Activated T-cell treated with anti-CD3 and anti-CD28 coated beads for 4 hours (primary cell): ENCODE measurements at places on chromosomes 5 and 9.

DNA sequence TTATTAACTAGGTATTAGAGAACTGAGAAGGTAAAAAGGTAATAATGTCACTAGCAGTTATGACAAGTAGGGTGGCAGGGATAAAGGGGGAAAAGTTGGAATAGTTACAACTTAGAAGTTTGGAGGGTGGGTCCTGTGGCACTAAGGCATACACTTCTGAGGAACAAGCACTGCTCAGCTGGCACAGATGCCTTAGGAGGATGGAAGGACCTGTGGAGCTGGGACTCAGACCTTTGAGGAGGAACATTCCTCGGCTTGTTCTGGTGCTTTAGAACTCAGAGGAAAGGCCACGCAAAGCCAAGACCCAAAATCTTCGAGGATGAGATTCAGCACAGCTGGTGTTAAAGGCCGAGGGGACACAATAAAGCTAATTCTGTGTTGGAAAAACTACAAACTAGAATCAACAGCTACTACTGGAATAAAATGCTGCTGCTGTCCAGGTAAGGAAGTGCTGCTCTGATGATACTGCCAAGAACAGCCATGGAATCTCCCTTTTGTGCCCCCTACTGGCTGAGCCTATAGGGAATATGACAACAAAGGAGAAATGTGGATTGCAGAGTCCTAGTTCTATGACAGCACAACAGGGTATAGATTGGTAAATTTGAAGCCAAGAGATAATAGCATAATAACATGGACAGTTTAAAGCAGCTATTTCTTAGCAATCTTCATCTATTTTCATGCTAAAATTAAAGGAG is 126.7 kb downstream of the SLC25A46 start:
- no peak for DNase-seq

- no peak for DNase-seq
Measured at GRCh38 chr9:20744036-20744630, 60.1 kb downstream of the FOCAD start.

GRCh38 chr5:111254613-111255012 is 30.4 kb downstream of the CAMK4 start:
- peak; percentile 50 for DNase-seq

DNA sequence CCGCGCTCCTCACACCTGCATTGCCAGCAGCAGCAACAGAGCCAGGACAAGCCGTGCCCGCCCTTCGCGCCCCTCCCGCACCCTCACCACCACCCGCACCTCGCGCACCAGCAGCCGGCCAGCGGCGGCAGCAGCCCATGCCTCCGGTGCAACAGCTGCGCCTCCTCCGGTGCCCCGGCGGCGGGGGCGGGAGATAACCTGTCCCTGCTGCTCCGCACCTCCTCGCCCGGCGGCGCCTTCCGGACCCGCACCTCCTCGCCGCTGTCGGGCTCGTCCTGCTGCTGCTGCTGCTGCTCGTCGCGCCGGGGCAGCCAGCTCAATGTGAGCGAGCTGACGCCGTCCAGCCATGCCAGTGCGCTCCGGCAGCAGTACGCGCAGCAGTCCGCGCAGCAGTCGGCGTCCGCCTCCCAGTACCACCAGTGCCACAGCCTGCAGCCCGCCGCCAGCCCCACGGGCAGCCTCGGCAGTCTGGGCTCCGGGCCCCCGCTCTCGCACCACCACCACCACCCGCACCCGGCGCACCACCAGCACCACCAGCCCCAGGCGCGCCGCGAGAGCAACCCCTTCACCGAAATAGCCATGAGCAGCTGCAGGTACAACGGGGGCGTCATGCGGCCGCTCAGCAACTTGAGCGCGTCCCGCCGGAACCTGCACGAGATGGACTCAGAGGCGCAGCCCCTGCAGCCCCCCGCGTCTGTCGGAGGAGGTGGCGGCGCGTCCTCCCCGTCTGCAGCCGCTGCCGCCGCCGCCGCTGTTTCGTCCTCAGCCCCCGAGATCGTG is 517 bp downstream of the KCNN2 start:
- no peak for DNase-seq

DNA sequence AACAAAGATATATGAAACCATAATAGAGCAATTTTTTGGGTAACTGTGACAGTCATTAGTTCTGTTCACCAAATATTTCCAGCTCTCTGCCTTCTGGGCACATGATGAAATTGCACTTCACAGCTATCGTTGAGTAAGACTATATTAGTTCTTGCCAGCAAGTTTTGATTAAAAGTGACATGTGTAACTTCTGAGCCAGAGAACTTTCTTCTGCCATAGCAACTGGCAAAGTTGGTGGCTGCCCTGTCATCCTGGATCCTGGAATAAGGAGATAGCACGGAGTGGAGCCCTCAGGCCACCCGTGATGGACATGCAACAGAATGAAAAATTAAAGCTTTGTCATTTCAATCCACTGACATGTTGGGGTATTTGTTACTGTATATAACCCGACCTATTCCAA is 194.4 kb upstream of the VCAN start:
- no peak for DNase-seq

GRCh38 chr5:147049764-147050163 is 171.2 kb upstream of the PPP2R2B start:
- DNase-seq = no peak

- no peak for DNase-seq
Measured at GRCh38 chr5:76689321-76690036, 26.4 kb upstream of the F2R start.

- no peak for DNase-seq
Measured at GRCh38 chr9:131516930-131517329, 14.1 kb downstream of the UCK1 start.

GRCh38 chr5:178434851-178435250 is 155.3 kb downstream of the COL23A1 start:
- no peak for DNase-seq

- no peak for DNase-seq
Measured at GRCh38 chr5:76986825-76987526, 34.1 kb downstream of the CRHBP start.

DNA sequence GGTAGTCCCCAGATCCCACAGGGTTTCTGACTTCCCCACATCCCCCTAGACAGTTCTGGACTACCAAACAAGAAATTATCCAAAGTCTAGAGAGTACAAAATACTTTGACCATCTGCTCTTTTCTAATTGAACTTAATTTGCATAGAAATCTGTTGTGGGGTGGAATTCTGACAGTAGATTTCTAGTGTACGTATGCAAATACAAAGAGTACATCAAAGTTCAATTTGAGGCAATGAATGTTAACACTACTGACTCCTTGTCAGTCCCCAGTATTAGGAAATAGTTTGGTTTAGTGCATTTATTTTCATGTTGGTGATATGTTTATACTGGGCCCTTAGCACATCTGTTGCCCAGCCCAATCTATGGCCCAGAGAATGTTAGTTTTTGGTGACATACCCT is 292.6 kb downstream of the CETN3 start:
- no peak for DNase-seq

- no peak for DNase-seq
Measured at GRCh38 chr5:141560725-141561483, 57.9 kb downstream of the DIAPH1 start.

DNA sequence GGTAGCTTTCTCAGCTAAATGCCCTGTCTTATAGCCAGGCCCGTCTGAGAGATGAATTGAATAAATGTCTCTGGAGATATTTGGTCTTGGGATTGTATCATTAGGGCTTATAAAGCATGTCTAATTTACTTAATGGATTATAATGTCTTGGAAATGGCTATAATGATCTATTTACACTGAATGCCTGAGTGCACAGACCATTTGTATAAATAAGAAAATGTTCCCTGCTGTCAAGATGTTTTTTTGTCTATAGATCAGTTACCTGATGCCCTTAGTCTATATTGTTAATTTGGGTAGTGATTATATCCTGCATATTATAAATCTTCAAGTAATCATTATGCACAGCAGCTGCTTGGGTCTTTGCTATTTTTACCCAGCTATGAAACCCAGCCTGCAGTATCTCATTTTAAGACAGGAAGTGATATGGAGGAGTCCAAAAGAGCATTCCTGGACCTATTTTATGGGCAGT is 112.9 kb upstream of the ACTBL2 start:
- no peak for DNase-seq

DNA sequence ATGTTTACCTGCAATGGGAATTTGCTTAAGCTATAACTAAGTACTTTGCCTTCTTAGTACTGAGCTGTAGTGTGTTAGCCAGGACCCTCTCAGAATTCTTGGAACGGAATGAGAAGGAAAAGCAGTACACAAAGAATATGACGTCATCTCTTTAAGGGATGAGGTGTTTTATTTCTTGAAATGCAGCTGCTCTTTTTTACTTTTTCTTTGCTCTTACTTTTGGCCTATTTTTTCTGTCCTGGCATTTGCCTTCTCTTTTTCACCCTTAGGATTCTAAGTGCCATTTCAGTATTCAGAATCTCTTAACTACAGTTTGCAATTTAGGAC is 10.1 kb downstream of the KIF2A start:
- no peak for DNase-seq

DNA sequence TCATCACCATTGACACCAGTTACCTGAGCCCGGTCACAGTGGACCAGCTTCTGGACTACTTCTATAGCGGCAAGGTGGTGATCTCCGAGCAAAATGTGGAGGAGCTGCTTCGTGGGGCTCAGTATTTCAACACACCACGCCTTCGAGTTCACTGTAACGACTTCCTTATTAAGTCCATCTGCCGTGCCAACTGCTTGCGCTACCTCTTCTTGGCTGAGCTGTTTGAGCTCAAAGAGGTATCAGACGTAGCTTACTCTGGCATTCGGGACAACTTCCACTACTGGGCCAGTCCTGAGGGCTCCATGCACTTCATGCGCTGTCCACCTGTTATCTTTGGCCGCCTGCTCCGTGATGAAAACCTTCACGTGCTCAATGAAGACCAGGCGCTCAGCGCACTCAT is 520 bp downstream of the CCIN start:
- DNase-seq = no peak

DNA sequence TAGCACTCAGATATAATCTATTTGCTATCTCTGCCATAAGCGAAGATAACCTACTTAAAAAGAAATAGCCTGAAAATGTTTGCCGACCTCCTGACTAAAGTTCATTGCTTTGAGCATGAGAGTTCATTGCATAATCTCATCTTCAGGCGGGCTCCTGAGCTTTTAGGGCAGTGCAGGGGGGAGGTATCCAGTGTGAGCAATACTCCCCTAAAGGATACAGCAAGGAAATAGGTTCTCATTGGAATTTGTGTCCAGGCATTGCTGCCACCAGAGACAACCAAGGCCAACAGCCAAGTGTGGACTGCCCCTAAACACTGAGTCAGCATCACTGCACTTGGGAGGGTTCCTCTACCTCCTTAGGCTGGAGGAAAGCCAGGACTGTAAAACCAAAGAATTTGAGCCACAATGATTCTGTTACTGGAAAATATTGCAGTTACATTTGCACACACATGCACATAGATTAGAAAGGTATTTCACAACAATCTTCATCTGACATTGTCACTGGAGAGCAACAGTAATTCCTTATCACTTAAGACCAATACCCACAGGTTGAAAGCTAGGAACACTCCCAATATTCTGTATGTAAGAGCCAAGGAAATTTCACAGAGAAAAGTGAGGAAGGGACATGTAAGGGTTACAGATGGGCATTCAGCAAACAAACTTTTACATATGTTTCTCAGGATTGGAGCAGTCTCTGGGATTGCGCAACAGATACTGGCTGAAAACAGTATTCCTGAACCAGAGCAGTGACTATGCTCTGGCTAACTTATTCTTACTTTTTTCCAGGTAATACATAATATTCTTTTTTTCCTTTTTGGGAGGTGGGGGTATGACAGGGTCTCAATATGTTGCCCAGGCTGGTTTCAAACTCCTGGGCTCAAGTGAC is 98.6 kb upstream of the TLE1 start:
- no peak for DNase-seq

GRCh38 chr5:56574778-56575177 is 240.6 kb upstream of the MAP3K1 start:
- no peak for DNase-seq

GRCh38 chr9:6184749-6185645 is 30.6 kb upstream of the IL33 start:
- DNase-seq = no peak

- DNase-seq = no peak
Measured at GRCh38 chr5:37492778-37493555, 113.8 kb downstream of the WDR70 start.

DNA sequence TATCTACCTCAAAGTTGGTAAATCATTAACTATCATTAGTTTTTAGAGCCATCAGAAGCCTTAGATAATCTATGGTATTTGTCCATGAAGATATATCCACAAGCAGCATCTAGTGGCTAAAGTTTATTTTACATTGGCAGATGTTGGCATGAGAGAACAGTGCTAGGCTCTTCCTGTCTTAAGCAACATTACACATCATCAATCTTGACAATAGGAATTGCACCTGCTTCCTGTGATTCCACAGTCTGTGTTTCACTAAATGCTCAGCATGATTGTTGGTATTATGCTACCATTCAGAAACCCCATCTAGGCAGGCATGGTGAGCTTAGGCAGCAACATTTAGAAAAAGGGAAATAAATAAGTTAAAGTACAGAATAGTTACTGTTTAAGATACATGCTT is 246.6 kb downstream of the SLCO4C1 start:
- DNase-seq = no peak

GRCh38 chr9:38059233-38059936 is 9.6 kb downstream of the SHB start:
- DNase-seq = no peak

GRCh38 chr5:69105996-69106906 is 12.4 kb downstream of the SLC30A5 start:
- DNase-seq = no peak

GRCh38 chr5:33688526-33688925 is 203.3 kb downstream of the ADAMTS12 start:
- no peak for DNase-seq

- no peak for DNase-seq
Measured at GRCh38 chr9:135165756-135166519, 78.5 kb downstream of the OLFM1 start.
